Activated naive CD4-positive, alpha-beta T cell treated with Interleukin-2 at 50 U/mL for 16 hours (primary cell): ENCODE measurements at places on chromosomes 4 and X.

DNA sequence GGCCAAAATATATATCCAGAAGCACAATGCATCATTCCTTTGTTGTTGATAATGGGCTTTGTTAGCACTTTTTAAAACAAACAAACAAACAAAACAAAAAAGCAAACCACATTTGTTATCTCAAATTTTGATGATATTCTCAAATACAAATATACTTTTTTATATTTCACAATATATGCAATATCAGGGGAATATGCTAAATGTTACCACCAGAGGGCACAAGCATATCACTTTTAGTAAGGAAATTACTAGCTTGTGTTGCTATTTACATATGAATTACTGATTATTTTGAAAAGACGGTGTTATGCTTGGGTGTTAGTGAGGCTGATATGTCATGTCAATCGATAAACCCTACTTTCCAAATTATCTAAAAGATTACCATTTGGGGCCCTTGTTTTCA is 29.1 kb downstream of the RIPPLY1 start:
- DNase-seq: no peak

GRCh38 chr4:83781434-83781833 is 245.5 kb downstream of the GPAT3 start:
- no peak for DNase-seq

- no peak for DNase-seq
Measured at GRCh38 chr4:2330091-2331042, 68.5 kb upstream of the MXD4 start.

DNA sequence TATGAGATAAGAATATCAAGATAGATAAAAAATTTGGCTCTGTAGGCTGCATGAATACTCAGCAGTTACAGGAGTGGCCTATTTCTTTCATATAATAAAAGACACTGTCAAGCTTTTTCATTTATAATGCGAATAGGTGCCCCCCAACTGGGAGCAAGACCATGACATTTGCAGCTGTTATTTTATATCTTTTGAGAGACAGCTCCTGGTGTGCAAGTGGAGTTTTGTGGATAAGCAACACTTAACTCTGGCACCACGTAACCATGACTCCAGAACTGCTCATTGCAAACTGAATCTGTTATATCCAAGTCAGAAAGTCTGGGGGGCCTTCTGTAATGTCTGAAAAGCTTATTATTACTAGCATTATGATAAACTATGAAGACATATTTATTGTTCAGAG is 1372.4 kb downstream of the C4orf33 start:
- no peak for DNase-seq

GRCh38 chr4:129264008-129264657 is 168.2 kb downstream of the C4orf33 start:
- DNase-seq: no peak

GRCh38 chr4:93749292-93749761 is 79.2 kb upstream of the ATOH1 start:
- no peak for DNase-seq

DNA sequence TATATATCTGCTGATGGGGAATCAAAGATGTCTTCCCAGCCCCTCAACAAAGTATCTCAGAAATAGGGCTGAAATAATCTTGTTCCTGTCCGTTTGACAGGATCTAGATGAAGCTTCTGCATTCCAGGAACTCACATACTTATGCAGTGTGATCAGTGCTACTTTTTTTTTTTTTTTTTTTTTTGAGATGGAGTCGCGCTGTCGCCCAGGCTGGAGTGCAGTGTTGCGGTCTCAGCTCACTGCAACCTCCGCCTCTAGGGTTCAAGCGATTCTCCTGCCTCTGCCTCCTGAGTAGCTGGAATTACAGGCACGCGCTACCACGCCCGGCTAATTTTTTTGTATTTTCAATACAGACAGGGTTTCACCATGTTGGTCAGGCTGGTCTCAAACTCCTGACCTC is 36.4 kb downstream of the DHX15 start:
- DNase-seq: no peak

DNA sequence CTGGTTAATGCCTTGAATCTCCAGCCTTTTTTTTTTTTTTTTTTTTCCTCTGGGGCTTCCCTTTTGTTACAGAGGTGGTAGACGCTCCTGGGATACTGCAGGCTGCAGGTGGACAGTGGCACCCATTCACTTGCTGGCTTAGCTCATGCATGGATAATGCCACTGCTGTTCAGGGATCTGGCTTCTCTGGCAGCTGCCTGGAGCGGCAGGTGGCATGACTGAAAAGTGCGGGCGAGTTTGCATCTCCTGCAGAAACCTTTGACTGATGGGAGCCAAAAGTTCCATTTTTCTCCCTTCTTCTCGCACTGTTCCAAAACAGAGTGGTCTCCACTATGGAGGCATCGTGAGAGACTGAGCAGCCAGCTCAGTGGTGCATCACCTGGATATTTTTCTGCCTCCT is 5.9 kb upstream of the STIM2 start:
- no peak for DNase-seq

- no peak for DNase-seq
Measured at GRCh38 chr4:13990596-13991589, 363.4 kb upstream of the BOD1L1 start.

- no peak for DNase-seq
Measured at GRCh38 chr4:108157655-108158054, 11.1 kb downstream of the LEF1 start.

DNA sequence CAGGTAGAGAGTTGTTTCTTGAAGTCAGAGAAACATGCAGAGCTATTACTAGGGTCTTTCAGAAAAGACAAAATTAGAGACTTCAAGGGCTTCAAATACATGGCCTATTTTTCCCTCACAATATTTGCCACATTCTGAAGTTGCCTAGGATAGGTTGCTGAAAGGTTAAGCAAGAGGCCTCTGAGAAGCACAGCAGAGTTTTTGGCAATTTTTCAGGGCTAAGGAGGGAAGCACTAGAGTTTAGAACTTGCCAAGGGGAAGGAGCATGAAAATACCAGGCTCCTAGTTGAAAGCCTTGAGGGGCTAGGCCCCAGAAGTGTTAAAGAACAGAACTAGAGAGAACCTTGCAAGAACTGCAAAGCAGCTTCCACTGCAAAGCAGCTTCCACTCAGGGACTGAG is 86.4 kb downstream of the ANAPC10 start:
- DNase-seq: no peak

- DNase-seq: no peak
Measured at GRCh38 chrX:146006637-146007036, 189.0 kb downstream of the SLITRK2 start.

- DNase-seq: no peak
Measured at GRCh38 chr4:88995874-88996273, 61.1 kb downstream of the FAM13A start.

- DNase-seq: no peak
Measured at GRCh38 chr4:123651066-123651465, 254.5 kb downstream of the SPRY1 start.

DNA sequence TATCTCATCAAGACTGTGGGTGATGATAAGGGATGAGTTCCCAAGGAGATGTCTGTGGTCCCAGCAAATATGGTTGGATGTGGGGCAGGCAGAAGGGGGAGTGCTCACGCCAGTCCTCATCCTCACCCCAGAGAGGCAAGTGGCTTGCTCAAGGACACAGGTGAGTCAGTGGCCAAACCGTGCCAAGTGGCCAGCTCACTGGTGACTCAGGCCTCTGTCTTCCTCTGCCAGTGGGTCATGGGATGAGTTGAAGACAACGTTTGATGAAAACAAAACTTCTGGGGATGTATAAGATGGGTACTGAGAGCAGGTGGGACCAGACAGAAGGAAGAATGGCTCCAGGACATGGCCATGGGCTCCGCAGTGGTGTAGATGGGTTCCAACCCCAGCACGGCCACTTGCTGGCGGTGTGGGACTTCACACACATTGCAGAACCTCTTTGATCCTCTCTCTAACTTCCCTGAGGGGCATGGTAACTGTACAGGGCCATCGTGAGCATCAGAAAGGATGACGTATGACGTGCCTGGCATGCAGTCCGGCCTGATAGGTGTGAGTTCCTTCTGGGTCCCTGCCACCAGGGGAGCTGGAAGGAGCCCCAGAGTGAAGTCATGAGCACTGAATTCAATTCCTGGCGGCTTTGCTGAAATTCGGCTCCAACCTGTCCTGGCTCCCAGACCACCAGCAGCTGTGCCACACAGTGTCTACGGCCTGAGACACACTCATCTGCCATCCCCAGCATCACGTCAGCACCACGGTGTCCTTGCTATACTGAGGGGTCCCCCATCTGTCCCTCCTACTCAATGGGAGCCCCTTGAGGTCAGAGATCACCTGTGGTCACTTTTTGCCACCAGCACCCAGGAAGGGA is 41.3 kb upstream of the GPR78 start:
- no peak for DNase-seq

DNA sequence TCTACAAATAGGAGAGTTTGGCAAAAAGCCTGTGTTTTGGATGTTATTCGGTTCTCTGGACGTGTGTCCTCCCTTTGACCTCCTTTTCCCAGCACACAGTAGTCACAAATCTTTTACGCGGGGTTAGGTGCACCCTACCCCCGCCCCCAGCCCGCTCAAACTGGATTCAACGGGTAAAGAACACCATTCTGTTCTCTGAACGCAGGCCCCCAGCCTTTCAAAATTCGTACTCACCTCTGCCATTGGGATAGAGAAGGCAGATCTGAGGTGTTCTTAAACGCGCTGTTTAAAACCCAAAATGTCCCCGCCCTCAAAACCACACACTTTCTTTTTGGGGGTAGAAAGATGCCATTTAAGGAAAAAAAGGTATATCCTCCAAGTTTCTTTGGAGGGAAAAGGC is 2.7 kb downstream of the LEF1 start:
- peak; percentile 44 for DNase-seq

DNA sequence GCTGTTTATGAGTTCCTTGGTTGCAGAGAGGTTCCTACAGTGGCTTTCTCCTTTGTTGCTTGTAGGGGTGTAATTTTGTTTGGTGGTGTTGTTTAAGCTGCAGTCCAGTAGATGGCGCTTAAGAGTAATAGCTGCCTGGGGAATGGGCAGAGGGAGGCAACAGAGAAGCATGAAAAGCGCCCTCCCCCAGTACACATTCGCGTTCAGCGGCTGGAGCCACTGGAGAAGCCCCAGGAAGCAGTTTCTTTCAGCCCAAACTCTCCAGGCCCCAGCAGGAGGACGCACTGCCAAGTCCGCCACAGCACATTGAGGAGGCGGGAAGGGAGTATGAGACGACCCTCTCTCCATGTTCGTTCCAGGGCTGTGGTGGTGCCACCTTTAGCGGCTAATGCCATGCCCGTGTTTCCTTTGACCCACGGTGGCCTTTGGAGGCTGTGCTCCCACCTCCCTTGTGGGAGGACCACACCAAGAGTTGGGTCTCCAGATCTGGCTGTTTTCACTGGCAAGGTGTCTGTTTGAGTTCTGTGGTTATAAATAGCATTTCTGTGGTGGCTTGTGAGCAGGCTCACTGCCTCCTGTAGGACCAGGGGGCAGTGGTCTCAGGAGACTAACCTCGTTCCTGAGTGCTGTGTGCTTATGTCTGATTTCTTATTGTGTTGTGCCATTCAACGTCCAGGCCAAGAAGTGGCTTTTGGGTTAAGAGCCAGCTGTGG is 252.3 kb downstream of the ARHGAP10 start:
- DNase-seq: no peak

DNA sequence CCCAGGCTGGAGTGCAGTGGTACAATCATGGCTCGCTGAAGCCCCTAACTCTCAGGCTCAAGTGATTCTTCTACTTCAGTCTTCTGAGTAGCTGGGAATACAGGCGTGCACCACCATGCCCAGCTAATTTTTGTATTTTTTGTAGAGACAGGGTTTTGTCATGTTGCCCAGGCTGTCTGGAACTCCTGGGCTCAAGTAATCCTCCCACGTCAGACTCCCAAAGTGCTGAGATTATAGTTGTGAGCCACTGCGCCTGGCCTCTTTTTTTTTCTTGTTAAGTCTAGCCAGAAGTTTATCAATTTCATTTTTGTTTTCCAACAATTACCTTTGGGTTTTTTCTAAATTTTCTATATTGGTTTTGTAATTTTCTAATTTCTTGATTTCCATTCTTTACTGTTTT is 100.6 kb downstream of the GC start:
- DNase-seq: no peak

- DNase-seq: no peak
Measured at GRCh38 chr4:7572894-7573293, 138.2 kb upstream of the PSAPL1 start.

DNA sequence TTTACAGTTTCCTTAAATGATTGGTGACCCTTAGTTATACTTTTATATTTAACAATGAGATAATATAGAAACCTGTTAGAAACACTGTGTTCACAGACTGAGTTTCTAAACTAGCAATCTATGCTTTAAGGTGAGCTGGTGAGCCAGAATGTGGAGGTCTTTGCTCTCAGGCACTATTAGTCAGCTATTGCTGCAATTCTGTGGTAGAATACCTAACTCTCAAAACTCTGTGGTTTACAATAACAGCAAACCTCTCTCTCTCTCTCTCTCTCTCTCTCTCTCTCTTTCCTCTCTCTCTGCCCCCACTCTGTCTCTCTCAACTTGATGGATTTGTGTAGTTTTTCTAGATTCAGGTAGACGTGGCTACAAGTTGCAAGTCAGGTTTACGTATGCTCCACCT is 17.6 kb upstream of the LCORL start:
- no peak for DNase-seq

GRCh38 chrX:39862963-39863362 is 234.8 kb downstream of the BCOR start:
- no peak for DNase-seq

DNA sequence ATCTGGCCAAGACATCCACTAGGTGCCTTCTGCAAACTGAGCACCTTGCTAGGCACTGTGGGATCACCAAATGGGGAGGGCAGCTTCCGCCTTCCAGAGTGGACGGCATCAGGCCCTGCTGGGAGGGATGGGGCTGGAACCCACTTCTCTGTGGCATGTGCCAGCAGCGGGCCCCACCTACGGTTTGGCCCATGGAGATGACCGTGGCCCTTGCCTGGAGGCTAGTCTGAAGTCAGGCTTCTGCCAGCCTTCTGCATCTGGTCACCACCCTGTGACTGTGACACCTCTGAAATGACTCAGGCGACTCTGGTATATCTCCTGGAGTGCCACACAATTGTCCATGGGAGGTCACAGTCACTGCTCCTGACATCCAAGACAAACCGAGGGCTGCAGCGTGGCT is 7.2 kb downstream of the SSR4 start:
- DNase-seq: no peak

DNA sequence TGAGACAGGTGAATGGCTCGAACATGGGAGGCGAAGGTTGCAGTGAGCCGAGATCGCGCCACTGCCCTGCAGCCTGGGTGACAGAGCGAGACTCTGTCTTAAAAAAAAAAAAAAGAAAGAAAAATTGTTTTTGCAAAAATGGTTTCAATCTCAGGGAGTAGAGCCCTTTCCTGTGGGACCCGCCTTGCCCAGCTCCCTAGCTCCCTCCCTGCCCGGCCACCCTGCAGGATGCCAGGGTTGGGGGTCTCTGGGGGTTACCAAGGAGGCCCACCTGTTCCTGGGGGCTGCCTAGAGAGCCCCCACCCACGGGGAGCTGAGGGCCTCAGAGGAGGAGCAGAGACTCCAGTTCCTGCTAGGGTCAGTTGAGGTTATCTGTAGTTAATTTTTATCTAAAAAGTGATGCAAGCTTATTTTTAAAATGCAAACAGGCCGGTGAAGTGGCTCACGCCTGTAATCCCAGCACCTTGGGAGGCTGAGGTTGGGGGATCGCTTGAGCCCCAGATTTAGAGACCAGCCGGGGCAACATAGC is 18.7 kb upstream of the PLCXD1 start:
- no peak for DNase-seq
